ENCODE measurements at places on chromosomes 3 and 15. TPM values are rescaled to one million over a fixed set of nuclear protein-coding genes. Genes with fewer than 3 reads are reported as not detected.

- no peak for DNase-seq
Observed at GRCh38 chr15:87713475-87713879, 543.1 kb downstream of the NTRK3 start.

LXN gene
- 17.1 TPM for polyA plus RNA-seq

TOP2B gene
- polyA plus RNA-seq: 108 TPM

CXCR6 gene
- 0.28 TPM for polyA plus RNA-seq

GOLGA8M gene
- polyA plus RNA-seq: 1.8 TPM

GRCh38 chr3:196998966-196999760 lies 30.5 kb downstream of the MELTF start:
- no peak for DNase-seq

GOLGA6L6 gene
- not detected for polyA plus RNA-seq

All from forelimb muscle (tissue), 1 donor.